ENCODE measurements at places on chromosomes 4 and X.

GRCh38 chrX:112826023-112826422 lies 14.6 kb downstream of the AMOT start:
- no peak for DNase-seq

GRCh38 chrX:22314211-22314610 lies 41.5 kb downstream of the CBLL2 start:
- peak; percentile 70 for DNase-seq

- DNase-seq = no peak
Observed at GRCh38 chr4:163515198-163515597, 20.7 kb downstream of the TMA16 start.

- DNase-seq = no peak
Observed at GRCh38 chr4:7338876-7339623, 95.7 kb downstream of the PSAPL1 start.

DNA sequence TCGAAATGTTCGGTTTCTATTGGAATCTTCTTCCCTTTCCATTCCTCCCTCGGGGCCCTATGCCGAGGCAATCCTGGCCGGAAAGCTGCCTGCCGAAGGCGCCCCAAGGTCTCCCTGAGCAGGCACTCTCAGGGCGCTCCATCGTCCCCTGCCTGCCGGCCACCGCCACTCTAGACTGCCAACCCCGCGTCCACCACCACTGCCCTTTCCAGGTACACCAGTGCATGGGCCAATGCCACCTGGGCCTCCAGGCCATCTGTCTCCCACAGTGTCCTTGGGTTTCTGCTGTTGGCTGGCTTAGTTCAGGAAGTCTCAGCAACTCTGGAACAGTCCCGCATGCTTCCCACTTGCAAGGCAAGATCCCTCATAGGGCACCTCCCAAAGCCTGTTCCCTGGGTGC lies 14.6 kb downstream of the CTAG1A start:
- DNase-seq = no peak

DNA sequence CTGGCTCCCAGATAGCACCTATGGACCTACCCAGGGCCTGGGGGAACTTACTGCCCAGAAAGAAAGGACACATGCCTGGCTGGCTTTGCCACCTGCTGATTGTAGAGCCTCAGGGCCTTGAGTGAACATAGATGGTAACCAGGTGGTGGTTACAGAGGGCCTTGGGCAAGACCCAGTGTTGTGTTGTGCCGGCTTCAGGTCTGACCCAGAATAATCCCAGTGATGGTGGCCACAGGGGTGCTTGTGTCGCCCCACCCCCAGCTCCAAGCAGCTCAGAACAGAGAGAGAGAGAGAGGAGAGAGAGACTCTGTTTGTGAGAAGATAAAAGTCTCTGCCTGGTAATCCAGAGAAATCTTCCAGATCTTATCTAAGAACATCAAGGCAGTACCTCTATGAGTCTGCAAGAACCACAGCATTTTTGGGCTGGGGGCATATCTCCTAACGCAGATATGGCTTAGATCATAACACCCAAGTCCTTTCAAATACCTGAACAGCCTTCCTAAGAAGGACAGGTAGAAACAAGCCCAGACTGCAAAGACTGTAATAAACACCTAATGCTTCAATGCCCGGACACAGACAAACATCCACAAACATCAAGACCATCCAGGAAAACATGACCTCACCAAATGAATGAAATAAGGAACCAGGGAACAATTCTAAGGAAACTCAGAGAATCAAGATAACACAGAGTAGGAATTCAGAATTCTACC lies 16.3 kb upstream of the RP2 start:
- DNase-seq = no peak

DNA sequence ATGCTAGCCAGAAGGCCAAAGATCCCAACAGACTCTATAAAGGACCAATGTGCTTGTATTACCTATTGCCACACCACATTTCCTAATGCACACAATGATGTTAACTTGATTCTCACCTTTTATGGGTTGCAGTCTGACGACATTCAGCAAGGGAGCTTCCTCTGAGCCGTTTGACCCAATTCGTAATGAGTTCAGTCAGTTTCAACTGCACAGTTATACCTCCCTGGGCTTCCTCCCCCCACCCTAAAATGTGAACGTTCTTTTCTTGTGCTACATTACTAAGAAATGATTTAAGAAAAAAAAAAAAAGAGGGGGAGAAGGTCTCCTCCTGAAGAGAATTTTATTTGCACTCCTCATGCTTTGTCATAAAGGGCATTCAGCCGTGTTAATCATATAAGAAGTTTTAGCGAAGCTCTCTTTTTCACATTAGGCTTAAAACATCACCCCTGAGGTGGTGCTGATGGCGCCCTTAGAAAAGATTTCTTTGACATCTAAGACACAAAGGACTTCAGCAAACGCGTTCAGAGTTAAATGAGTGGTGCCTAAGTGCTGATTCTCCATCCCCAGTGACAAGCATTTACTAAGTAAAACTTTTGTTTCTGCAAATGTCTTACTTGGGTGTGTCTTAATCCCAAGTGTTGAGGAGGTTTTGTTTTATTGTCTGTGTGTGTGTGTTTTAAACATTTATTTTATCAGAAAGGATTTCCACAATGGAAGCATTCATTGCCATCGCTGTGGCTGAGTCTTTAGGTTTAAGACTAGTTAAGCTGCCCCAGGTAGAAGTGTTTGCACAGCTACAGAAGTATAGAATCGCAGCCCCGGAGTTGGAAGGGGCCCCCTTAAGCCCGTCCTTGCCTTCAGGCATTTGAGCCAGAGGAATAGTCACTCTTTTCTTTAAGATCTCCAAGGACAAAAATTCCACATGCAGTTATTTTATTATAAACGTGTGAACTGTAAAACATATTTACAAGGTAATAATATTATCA lies 15.2 kb upstream of the GPC3 start:
- no peak for DNase-seq

DNA sequence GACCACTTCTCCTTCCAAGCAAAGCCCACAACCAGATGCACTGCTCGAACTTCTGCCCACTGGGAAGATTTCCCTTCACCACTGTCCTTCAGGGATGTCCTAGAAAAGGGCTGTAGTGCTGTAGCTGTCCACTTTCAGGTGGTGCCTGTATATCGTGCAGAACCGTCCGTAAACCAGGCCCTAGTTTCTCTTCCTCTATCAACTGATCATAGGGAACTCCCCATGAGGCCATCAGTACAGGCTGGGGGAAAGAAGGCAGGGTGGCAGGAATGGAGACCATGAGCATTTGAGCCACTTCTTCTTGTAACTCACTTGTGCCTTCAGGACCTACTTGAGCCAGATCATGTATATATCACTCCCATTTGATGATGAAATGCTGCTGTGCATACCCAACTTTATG lies 57.3 kb upstream of the FAM9B start:
- DNase-seq = no peak

DNA sequence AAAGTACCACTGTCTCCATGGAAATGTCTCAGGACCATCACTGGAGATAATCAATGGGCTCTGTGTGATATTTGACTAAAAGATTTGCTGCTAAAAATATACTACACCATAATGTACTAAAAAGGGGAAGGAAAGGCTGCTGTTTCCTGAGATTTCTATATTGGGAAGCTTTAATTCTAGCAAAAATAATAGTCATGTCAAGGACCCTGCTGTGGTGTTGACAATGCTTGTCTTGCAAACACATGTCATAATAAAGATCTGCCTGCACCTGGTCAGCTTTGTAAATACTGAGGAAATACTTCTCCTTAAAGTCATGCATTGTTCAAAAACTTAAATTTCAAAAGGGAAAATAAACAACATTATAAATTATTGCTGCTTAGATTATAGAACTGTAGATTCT lies 417.9 kb downstream of the GPM6A start:
- no peak for DNase-seq

- DNase-seq = no peak
Observed at GRCh38 chr4:135281230-135281629, 1079.6 kb upstream of the PABPC4L start.

- no peak for DNase-seq
Observed at GRCh38 chr4:176099314-176099713, 33.7 kb downstream of the WDR17 start.

DNA sequence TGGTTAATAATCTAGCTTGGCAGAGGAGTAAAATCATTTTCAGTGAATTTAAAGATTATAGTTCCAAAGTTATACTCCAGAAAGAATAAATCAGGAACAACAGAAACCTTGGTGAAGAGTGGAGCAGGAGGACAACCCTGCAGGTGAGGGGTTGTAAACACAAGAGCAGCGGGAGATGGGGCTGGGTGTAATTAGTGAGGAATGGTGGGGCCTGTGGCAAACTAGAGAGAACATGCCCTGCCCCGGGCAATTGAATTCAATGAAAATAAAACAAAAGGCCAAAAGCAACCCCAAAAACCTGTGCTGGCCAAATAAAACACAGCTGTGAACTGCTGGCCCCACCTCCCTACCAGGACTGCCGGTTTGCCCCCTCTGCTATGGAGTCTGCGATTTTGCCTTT lies 325.2 kb downstream of the NR3C2 start:
- DNase-seq = no peak

DNA sequence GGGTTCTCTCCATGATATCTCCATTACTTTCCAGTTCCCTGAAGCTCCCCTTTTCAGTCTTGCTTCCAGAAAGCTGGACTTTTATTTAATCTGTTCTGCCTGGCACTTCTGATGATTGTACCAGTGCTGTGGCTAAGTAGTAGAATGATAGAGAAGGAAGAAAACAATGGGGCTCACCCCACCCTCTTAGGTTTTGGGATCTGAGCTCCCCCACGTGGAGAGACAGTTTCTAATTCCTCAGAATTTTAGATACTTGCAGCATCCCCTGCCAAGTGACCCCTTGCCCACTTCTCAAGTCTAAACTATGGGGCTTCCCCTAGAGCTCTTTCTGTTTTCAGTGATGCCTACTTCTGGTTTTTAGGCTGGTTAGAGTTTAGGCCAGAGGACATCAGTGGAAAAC lies 73.9 kb downstream of the GC start:
- DNase-seq = no peak

GRCh38 chr4:152849350-152849749 lies 69.6 kb downstream of the ARFIP1 start:
- no peak for DNase-seq

DNA sequence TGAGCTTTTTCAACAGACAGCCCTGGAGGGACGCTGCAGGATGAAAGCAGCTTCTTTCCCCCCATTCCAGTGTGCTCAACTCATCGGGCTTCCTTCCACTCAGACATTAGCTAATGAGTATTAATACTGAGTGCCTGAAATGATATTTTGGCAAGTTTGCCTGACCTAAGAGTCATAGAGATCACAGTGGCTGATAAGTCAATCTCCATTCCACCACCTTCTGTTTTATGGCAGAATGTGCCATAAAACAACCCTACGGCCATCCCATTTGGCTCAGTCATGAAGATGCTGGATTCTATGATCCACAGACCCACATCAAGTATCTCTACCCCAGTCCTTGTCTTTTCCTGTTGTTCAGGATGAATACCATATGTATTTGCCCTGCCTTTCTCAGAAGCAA lies 48.3 kb upstream of the MAB21L2 start:
- DNase-seq = no peak

DNA sequence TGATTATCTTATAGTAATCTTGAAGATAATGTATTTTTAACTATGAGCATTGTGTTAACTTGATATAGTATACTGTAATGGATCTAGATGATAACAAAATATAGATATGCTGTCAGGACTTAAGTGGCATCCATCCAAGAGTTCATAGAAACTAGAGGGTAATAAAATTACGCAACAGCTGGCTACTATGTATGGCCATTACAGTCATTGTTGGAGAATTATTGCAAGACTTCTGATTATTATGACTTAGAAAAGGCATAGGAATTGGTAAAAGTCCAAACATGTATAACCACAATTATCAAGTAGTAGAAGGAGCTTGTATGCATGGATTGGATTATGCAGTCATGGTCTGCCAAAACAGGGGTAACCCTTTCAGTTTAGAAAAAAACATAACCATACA lies 9.5 kb downstream of the OGT start:
- DNase-seq = peak; percentile 30

DNA sequence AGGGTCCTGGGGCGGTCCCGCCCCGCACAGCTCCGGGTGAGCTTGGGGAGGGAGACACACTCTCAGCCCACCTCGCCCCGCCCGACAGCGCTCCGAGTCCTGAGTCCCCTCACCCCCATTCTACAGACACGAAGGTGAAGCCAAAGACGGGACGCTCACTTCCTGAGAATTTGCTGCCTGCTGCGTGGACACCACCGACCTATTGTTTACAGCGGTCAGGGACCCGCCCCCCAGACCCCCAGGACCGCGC lies 796 bp upstream of the ZNF141 start:
- no peak for DNase-seq

- DNase-seq = no peak
Observed at GRCh38 chr4:141036786-141037185, 96.5 kb downstream of the RNF150 start.

- no peak for DNase-seq
Observed at GRCh38 chr4:85637778-85638177, 162.8 kb downstream of the ARHGAP24 start.

DNA sequence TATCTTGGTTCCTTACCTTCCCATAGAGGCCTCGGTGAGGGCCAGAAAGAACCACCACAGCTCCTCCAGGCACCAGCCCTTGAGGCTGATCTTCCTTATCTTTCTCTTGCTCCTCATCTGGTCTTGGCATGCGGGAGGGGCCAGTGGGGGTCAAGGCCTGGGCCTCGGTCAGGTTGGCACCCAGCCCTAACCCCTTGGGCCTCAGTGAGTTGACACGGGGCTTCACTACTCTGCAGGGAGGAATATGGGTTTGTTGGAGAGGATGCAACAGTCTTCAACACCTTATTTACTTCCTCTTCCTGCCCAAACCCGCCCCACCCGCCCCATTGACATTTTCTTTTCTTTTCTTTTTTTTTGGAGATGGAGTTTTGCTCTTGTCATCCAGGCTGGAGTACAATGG lies 6.0 kb downstream of the GPKOW start:
- no peak for DNase-seq

DNA sequence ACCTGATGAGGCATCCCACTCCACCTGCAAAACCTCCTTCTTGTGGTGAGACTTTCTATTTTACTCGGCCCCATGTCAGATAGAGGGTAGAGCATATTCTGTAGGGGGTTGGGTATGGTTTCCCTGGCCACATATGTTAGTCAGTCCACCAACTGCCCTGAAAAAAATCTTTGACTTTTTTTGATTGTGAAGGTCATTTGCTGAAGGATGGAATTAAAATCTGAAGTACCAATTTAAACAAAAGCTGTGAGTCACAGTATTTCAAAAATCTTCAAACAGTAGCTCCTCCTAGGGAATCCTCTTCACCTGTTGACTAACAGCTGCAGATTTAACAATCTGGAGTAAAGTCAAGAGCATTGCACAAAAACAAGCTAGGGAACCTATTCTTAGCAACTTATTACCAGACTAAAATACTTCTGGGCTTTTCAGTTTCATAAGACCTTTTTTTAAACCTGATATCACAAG lies 8.0 kb upstream of the CCDC110 start:
- no peak for DNase-seq

- DNase-seq = no peak
Observed at GRCh38 chrX:110584083-110584482, 211.5 kb downstream of the CHRDL1 start.

GRCh38 chrX:2159393-2159792 lies 341.4 kb downstream of the DHRSX start:
- DNase-seq = no peak
